Kasumi-1 (cell line): ENCODE measurements at places on chromosomes 6 and 20.
A peak's percentile ranks its signal among the peaks of the same experiment; 100 is the strongest.

GRCh38 chr6:36804563-36804962 is 34.7 kb downstream of the CPNE5 start:
- DNase-seq = no peak

DNA sequence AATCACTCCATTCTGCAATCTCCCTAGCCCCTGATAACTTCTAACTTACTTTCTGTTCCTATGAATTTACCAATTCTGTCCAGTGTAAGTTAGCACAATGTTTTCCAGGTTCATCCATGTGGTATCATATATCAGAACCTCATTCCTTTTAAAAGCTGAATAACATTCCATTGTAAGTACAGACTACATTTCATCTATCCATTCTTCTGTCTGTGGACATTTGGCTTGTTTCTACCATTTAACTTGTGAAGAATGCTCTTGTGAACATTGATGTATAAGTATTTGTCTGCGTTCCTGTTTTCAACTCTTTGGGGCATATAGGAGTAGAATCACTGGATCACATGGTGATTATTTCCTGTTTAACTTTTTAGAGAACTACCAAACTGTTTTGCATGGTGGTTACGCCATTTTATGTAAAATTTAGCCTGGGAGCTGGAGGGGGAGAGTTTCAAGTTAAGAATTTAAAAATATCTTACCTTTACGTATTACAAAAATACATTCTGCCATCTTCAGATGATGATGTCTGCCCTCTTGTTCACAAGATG is 156.5 kb downstream of the BTBD3 start:
- peak; percentile 17 for DNase-seq

GRCh38 chr6:3617681-3618311 is 133.7 kb downstream of the PXDC1 start:
- no peak for DNase-seq

DNA sequence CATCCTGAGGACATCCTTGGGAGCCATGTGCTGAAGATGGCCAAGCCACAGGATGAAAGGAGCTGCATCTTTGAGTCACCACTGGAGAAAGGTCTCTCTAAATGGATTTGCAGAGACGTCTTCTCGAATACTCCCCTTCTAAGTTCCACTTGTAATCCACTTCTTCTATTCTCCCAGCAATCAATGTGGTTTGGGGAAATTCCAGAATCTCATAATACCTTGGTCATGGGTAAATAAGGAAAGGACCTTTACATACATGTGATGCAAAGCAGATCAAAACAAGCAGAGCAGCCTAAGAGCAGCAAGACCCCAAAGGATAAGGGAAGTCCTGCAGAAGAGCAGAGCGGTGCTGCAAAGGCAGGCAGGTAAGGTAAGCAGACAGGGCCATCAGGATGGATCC is 35.3 kb downstream of the TRIM38 start:
- no peak for DNase-seq

GRCh38 chr6:11392778-11393507 is 144.6 kb upstream of the TMEM170B start:
- peak; percentile 54 for DNase-seq
